ENCODE measurements at places on chromosomes 16 and 17. TPM values are rescaled to one million over a fixed set of nuclear protein-coding genes. Genes with fewer than 3 reads are reported as not detected.

GRCh38 chr17:74125156-74125555 is 78.3 kb upstream of the RPL38 start:
- DNase-seq: no peak

TBC1D3E gene
- total RNA-seq: not detected

METTL23 gene
- total RNA-seq: 13.9 TPM

DNA sequence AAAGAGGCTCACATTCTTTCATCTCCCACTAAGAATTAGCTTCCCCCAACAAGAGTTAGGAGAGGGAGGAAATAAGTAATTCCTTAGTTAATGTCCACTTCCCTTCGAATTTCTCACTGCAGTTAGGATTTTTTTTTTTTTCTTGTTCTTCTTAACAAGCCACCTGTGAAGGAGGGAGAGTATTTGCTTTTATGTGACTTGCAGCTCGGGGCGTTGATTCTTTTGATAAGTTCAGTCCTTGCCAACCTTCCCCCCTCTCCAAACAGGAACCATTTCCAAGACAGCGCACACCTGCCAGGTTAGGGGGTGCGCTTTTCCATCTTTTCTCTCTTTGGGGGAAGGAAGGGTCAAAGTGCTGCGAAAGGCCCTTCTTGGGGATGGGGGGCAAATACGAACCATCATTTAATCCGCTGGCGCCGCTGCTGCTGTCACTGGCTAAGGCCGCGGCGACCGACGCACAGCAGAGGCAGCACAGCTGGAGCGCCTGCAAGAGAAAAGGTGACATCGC is 758 bp downstream of the ADAMTS18 start:
- DNase-seq: no peak

GRCh38 chr17:62653826-62654761 is 26.6 kb downstream of the MRC2 start:
- no peak for DNase-seq

- DNase-seq: no peak
These were observed 480 bp downstream of the KIF19 start for GRCh38 chr17:74326506-74326905.

GRCh38 chr16:50473356-50473945 is 74.7 kb upstream of the NKD1 start:
- no peak for DNase-seq
